Activated naive CD4-positive, alpha-beta T cell treated with anti-CD3 and anti-CD28 coated beads, Interleukin-2, amount 50 U/mL, for 72 hours (primary cell): ENCODE measurements at places on chromosomes 2 and 18.
A peak's percentile ranks its signal among the peaks of the same experiment; 100 is the strongest.

DNA sequence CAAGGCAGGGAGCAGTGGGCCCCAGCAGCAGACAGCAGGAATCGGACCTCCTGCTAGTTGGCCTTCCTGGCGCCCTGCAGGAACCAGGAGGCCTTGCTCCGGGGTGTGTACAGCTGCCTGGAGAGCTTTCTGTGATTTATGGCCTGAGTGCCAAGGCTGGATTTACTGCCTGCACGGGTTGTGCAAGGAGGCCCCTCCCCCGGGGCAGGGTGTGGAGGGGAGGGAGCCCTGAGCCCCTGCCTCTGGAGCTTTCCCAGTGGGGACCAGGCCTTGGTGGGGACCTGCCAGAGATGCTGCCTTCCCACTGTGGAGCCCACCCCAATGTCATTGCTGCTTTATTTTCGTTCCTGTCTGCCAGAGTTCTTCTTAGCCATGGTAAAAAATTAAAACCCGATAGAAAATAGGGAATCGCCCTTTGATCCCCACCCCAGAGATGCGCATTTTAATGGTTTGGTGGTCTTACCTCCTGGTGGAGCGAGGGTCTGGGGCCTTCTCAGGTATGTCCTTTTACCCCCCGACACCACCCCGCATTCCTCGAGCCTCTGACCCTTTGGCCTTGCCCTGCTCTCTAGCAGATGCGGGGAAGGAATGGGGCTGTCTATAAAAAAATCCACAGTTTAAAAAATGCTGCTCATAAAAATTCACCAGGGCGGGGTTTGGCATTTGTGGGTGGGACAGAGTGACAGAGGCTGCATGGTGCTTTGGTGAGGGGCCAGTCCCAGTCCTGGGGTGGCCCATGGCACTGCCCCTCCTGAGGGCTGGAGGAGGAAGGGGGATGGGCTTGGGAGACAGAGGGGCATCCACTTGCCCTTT is 6.9 kb upstream of the RALB start:
- DNase-seq, result no peak

DNA sequence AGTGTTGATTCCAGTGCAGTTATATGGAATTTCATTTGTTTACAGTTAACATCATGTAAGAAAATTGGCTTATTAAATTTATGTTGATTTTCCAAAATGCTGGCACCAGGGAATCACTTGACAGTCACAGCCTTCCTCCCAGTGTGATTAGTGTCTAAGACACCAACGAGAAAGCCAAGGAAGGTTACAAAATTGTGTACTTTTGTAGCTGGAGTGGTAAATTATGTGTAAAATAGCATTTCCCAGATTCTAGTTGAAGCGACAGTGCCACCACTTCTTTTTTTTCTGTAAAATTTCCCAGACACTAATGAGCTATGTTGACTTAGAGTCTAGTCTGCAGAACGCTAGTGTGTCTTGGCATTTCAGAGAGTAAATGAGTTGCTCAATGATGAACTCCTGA is 101.3 kb downstream of the NCK2 start:
- DNase-seq, result no peak

GRCh38 chr18:53909668-53910067 is 314.8 kb downstream of the MBD2 start:
- no peak for DNase-seq

GRCh38 chr2:112821142-112821541 is 15.4 kb downstream of the IL1B start:
- peak; percentile 63 for DNase-seq

- DNase-seq, result no peak
Observed at GRCh38 chr2:169495310-169495928, 14.1 kb upstream of the KLHL41 start.

GRCh38 chr2:10490806-10491291 is 42.7 kb upstream of the ODC1 start:
- no peak for DNase-seq

DNA sequence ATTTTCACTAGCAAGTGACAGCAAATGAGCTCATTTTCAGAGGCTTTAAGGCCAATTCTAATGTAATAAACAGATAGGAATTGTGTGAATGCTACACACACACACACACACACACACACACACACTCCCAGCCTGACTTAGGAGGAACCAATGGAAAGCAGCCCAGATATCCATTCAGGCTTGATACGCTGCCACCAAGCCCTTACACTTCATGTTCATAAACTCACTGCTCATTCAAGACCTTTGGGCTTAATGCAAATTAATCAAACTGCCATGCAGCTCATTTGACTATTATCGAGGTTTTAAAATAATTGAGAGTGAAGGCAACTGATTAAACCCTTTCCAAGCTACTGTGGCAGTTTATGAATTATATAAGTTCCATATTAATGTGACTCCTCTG is 298.9 kb upstream of the NCKAP5 start:
- no peak for DNase-seq

DNA sequence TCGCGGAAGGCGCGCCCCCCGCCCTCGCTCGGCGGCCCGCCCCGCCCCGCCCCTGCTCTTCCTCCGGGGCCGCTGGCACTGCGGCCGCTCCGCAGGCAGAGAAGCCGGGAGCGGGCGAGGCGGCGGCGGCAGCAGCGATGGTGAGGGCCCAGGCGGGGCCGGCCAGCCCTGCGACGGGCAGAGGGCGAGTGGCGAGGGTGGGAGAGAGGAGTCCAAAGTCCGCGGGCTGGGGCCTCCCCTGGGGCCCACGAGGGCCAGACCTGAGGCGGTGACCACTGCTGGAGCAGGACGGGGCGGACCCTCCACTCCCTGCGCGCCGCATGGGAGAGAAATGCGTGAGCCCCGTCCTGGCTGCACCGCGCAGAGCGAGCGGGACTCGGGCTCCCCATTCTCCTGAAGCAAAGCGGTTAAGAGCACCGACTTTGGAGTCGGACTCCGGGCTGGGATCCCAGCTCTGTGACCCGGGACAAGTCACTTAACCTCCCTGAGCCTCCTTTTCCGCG is at the start of gene VAMP5:
VAMP5 (plus strand) TSS at position 78 of the 503 bp plus-strand sequence; CDS start at position 138, 60 bp downstream.
- no peak for DNase-seq

- no peak for DNase-seq
Observed at GRCh38 chr2:30315391-30316063, 84.2 kb downstream of the LBH start.

DNA sequence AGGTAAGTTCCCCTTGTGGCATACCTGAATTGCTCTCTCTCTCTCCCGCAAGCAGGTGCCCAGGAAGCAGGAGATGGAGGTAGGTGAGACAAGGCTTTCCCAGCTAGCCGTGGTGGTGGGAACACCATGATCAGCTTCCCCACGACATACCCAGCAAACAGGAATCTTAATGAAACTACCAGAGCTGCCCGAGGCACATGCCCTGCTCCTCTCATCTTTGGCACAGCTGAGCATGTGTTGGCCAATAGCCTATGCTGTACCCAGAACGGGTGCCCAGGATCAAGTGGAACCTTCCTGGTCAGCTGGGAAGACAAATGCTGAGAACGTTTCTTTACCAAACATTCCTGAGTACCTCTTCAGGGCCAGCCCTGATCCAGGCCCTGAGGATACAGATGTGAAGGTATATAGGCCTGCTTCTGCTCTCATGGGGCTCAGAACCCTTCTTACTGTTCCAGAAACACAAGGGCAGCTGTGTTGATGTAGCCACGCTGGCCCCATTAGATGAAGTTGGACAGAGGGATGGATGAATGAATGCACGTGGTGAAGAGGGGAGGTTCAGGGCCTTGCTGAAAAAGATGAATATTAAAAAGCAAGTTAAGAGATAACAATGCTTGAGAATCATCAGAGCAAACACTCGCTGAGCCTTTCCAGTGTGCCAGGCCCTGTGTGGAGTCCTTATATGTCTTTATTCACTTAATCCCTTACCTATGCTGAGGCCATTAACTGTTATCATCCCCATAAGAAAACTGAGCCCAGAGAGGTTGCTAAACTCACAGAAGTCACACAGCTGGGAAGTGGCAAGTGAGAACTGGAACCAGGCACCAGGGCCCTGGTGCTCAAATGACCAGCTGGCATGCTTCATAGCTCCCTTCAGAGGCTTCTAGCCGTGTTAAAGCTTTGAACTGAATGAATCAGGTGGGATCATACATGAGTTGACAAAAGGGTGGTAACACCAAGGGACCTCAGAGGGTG is 68.8 kb upstream of the TMEM247 start:
- no peak for DNase-seq
